ENCODE measurements at places on chromosomes 4 and X.

- DNase-seq: no peak
These were observed 1056.3 kb upstream of the IGFBP7 start for GRCh38 chr4:58166490-58166889.

DNA sequence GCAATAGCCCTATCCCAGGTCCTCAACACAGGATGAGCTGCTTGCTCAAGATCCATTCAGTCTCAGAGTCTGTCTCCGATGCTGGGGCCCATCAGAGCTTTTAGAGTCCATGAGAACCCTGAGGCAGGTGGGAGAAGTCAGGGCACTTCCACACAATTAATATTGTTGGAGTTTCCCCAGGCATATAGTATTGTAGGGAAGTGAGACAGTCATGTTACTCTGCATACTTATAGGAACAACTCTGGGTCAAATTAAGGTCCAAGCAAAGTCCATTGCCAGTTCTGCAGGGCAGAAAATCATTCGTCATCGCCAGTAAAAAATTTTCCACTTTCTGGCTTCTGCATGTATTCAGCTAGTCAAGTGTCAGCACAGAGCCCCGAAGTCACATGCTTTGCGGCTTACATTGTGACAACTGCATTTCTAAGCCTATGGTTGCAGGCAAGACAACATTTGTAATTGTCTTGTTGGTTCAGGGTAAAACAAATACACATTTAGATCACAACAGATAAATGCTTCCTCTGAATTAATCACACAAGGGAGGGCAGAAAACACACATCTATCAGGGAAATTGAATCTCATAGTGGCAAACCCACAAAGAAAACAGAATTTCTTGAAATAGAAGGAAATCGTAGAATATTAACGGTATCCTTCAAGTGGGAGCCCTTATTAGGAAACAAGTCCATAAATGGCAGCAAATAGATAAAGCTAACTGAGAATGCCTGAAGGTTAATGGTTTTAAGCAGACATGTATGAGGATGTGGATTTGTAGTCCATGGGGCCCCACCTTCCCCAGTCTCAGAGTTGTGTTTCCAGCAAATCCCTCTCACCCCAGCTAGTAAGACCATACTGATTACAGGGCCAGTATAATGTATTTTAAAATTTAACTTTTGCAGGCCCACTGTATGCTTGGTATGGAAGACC lies 412.1 kb upstream of the RASGEF1B start:
- no peak for DNase-seq

- no peak for DNase-seq
These were observed 38.6 kb upstream of the MSMO1 start for GRCh38 chr4:165288639-165289422.

GRCh38 chrX:18548996-18549395 lies 122.9 kb downstream of the RS1 start:
- no peak for DNase-seq

DNA sequence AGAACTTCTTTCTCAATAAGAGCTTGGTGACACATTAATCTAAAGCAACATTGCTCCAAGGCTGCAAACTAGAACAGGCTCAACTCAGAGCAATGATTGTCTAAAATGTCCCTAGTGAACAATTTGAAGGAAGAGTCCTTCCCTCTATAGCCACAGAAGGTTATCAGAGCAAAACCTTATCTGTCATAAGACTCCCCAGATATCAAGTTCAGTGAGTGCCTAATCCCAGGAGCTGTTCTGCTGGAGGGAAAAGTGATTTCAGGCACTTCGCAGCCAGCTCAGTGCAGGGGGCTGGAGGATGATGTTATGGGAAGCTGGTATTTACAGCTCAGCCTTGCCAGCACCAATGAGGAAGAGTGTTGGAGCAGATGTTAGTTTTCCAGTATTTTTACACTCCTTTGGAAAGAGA lies 497.5 kb downstream of the INPP4B start:
- no peak for DNase-seq

DNA sequence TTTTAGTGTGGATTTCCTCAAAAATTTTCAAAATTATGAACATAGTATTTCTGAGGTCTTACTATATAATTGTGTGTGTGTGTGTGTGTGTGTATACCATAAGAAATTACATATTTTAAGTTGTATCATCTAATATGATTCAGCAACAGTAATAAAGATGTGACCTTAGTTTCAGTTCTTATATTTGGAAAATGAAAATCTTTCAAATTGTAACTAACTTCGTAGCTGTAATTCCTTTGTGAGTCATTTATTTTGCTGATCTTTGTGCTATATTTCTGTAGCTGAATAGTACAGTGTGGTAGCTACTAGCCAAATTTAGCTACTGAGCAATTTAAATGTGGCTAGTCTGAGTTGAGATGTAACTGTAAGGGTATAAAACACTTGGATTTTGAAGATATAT lies 116.4 kb downstream of the RAP1GDS1 start:
- no peak for DNase-seq

- no peak for DNase-seq
These were observed 8.6 kb upstream of the CCDC149 start for GRCh38 chr4:24921491-24921890.

DNA sequence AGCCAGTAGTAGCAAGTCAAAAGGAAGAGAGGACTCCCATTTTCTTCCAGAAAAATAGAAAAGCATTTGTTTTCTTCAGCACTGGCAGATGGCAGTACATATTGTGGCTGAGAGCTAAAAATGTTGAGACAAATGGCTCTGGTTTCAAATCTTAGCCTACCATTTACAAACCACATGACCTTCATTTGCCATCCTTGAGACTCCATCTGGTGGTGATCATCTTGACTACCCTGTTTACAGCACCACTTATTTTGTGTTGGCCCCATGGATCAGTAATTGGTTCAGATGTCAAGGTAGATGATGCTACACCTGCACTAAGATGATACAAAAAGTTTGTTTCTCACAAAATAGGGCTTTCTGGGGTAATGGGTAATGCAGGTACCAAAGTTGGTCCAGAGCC lies 951.8 kb upstream of the IGFBP7 start:
- DNase-seq: no peak
